ENCODE measurements at places on chromosomes 5 and 9.

GRCh38 chr5:174106997-174107655, 61.6 kb downstream of the NSG2 start:
- DNase-seq: no peak

GRCh38 chr5:32436553-32437242, 7.8 kb downstream of the ZFR start:
- no peak for DNase-seq

DNA sequence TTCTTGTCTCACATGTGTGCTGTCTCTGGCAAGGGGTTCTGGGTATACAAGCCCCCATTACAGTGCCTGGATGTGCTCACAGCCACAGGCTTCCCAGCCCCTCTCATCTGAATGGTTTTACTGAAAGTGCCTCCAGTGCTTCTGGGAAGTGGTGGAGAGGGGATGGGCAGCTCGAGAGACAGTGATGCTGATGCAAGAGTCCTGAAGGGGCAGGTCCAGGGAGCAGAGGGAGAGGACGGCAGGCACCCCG, 93.5 kb downstream of the PHF2 start:
- DNase-seq: peak; percentile 1

DNA sequence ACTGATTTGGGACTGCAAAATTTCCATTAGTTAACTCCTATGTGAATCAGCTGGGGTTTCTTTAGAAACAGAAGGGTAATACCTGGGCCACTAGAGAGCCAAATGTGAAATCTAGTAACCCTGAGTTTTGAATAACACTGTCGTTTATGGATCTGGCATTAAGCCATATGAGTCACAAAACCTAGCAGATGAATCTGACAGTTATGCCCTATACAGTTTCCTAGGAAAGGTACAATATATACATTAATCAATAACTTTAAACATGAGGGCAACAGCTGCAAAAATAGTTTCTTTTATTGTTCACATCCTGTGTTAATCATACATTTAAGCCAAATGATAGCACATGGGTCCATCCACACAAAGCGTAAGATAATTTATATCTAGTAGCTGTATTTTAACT, 56.9 kb downstream of the PAM start:
- no peak for DNase-seq

DNA sequence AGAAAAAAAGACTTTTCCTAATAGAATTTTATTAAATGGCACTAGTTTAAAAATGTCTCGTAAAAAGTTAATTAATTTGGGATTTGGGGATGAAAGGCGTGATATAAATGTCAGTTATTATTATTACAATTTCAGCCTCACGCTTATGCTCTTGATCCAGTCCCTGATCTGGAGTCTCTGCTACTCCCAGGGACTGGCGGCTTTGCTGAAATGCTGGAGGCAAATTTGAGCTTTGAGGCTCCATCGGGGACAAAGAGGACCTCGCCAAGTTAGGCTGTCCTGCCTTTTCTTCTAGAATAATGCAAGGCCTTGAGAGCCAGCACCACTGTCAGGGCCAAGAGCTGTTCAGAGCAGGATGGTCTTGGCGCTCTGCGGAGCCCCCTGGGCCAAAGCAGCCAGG, 69.7 kb downstream of the ZNF618 start:
- no peak for DNase-seq

GRCh38 chr9:74501570-74501969, 4.4 kb downstream of the RORB start:
- no peak for DNase-seq

DNA sequence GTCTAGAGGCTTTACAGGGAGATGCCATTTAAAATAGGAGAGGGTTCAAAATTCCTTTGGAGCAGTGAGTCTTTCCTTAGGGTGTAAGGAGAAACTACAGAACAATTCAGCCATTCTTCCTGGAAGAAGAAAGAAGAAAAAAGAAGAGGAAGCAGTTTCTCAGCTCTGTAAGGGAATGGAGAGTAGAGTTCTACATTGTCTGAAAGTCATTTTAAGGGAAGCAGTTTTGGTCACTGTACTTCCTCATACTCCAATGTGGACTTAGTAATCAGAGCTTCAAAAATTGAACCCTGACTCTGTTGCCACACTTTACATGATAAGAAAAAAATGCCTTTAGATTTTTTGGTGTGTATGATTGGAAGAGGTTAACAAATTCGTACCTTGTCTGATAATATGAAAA, 122.4 kb downstream of the LRRC70 start:
- DNase-seq: no peak

DNA sequence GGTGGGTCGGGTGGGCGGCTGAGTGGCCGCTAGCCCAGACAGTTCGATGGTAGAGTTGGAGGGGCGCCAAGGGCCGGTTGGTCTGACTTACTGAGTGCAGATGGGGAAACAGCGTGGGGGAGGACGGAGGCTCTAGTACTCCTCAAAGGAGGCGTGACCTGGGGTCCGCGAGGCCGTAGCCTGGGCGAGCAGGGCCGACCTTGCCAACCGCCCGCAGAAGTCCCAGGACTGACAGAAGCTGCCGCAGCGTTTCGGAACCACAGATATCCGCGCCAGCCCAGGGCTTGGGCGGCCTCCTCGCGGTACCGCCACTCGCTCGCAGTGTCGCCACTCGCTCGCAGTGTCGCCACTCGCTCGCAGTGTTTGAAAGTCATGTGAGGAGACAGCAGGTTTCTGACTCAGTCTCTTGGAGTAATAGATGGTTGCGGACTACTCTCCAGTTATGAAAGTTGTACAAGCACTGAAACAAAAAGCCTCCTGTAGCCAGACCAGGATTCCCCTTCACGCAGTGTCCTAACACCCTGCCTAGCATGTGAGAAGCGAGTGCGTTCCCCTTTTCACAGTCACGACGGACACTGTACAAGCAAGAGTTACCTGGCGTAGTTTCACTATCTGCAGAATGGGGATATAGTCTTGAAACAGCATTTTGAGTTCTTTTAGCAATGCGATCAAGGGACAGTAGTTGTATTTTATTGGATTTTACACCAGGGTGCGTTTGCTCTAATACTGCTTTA, 674 bp downstream of the TMEM38B start:
- DNase-seq: peak; percentile 24

GRCh38 chr9:125580701-125581286, 126.2 kb downstream of the MAPKAP1 start:
- no peak for DNase-seq

- no peak for DNase-seq
Observed at GRCh38 chr5:153350175-153350883, 140.1 kb upstream of the GRIA1 start.

DNA sequence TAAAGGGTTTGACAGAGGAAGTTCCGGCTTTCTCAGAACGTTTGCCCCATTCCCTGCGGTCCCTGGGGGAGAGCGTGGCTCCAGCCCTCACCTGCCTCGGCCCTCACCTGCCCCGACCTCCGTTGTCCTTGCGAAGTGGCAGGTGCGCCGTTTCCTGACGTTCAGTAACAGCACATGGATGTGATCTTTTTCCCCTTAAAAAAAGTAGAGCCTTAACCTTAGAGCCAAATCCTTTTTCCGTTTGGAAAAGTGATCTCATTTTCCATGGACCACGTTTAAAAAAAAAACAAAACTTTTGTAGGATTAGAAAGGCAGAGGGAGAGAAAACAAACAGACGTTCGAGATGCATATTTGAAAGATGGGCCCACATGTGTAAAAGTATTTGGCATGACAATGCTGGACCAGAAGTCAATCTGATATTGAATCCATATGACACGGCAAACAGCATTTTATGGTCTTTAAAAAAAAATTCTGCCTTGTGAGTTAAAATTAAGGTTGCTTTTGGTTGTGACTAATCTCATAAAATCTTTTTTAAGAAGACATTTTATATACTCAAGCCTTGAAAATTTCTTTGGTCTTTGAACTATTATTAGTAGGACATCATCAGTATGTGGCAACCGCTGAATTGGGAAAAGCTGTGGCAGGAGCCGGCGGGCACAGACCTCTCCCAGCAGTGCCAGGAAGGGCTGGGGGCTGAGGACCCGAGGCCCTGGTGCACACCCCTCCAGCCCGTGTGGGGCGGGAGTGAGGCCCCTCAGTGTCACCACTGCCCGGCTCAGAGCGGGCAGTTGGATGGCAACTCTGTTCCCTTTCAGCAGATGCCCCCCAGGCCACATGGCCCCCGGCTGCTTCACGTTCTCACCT, 42.5 kb upstream of the EXOC3 start:
- DNase-seq: no peak

DNA sequence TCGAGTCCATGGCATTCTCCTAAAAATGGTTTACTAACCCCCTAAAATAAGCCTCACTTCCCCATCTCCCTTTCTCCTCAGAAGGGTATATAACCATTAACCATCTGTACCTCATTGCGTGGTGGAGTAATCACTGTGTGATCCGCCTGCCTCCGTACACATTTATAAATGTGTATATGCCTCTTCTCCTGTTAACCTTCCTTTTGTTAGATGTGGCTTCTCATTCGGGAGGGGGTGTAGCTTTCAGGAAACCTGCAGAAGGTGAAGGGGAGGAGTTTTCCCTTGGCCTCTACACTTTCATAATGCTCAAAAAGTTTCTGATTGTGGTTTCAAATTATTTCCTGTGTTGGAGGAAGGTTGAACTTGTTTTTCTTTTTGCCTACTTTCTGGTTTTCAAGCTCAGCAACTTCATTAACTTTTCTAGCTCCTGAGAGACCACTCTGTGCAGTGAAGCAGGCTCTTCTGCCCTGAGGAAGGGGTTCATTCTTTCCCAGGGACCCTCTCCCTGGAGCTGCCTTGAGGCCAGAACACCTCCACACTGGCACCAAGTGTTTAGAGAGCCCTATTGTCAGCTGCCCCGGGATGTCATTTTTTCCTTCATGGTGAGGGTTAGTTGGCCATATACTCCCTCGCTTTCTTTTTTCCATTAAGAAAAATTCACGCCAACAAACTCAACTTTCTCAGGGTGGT, 46.9 kb downstream of the RASGRF2 start:
- peak; percentile 47 for DNase-seq

DNA sequence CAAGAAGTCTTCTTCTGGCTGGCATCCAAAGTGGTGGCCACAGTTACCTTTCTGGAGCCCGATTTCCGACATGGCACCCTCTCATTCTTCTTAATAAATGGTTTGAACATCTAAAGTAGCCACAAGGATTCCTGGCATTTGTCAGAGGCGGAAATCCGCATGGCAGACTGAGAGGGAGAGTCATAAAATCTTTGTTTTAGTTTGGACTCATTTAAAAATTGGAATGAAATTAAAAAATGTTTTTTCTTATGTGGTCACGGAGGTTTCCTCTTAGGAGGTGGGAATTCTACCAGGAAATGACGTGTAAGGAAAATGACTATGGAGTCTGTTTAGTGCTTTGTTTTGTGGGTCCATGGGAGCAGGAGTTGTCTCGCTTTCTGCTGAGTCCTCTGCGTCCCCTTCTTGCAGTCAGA, 133.0 kb upstream of the PTCH1 start:
- no peak for DNase-seq

- no peak for DNase-seq
Observed at GRCh38 chr5:128538250-128539037, 399 bp upstream of the FBN2 start.

- DNase-seq: no peak
Observed at GRCh38 chr9:109799792-109800191, 19.8 kb downstream of the PALM2AKAP2 start.

DNA sequence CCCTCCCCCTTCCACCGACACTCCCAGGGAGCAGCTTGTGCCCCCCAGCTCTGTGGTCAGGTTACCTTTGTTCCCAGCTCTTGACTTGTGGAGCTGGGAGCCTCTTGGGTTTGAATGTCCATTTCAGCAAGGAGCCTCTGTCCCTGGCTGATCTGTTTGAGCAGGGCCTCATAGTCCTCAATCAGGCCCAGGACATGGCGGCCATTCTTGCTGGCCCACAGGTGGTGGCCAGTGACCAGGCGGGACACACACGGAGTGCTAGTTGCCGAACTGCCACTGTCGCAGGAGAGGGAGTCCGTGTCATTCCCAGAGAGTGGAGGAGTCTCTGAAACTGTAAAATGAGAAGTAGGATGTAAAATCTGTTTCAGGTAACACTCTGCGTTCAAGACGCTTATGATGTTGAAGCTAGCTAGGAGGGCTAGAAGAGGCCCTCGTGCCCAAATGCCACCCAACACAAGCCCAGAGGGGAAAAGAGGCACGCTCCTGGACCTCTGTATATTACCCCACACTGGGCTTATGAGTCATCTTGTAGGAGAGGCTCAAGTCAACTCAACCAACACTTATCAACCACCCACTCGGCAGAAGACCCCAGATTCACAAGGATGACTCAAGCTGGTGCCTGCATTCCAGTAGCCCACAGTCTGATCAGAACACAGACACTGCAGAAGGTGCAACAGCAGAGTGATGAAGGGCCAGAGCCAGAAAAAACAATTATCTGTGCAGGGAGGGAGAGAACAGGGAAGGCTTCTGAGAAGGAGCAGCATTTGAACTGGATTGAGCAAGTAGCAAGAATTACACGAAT, 177.0 kb downstream of the CDK5RAP2 start:
- DNase-seq: no peak

GRCh38 chr5:176521286-176521685, 15.9 kb downstream of the RNF44 start:
- no peak for DNase-seq

- no peak for DNase-seq
Observed at GRCh38 chr5:77145666-77146065, 58.6 kb upstream of the ZBED3 start.

DNA sequence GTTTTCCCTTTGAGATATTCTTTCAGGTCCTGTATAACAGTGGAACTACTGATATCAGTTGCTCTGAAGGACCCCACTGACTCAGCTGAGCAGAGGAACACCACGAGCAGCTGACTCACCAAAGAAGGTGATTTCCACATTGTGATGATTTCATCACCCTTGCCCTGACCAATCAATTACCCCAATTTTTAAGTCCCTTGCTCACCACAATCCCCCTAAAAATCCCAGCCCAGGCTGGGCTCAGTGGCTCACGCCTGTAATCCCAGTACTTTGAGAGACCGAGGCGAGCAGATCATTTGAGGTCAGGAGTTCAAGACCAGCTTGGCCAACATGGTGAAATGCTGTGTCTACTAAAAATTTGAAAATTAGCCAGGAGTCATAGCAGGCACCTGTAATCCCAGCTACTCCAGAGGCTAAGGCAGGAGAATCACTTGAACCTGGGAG, 125.3 kb upstream of the ABCA1 start:
- DNase-seq: no peak

GRCh38 chr5:128338649-128339048, 199.4 kb downstream of the FBN2 start:
- no peak for DNase-seq

DNA sequence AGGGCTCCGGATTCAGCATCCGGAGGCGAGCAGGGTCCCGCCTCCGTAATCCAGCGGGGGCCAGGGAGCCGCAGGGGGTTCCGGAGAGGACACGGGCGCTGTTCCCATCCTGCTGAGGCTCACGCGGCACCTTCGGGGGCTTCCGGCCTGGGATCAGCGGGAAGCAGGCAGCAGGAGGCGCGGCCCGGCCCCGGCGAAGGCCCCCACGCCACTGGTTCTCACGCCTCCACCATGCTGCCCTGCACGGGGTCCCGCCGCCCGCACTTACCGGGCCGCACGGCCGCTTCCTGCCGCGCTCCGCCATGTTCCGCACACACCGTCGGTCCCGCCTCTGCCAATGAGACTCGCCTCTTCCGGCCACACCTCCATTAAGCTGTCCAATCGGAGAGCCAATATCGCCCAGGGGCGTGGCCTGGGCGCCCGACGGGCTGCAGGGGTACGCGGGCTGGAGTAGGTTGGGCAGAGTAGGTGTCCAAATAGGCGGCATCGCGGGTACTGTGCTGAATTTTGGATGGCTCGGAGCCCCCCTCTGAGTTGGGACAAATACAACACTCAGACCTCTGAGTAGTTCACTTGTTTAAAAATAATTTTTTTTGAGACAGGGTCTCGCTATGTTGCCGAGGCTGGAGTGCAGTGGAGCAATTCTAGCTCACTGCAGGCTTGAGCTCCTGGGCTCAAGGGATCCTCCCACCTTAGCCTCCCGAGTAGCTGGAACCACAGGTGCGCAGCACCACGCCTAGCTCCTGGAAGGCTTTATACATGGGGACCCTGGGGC, at the start of gene SPOUT1:
Gene SPOUT1, minus strand, starts transcription at position 318 of the 775 bp plus-strand sequence. Its CDS starts 14 bp downstream, at position 304.
- DNase-seq: peak; percentile 88

GRCh38 chr5:158133369-158133768, 274.4 kb upstream of the CLINT1 start:
- no peak for DNase-seq

Data from effector CD4-positive, alpha-beta T cell (primary cell).